ENCODE measurements at places on chromosomes 3 and 15.
A peak's percentile ranks its signal among the peaks of the same experiment; 100 is the strongest.

- DNase-seq = no peak
Observed at GRCh38 chr3:172410702-172411477, 37.4 kb downstream of the GHSR start.

DNA sequence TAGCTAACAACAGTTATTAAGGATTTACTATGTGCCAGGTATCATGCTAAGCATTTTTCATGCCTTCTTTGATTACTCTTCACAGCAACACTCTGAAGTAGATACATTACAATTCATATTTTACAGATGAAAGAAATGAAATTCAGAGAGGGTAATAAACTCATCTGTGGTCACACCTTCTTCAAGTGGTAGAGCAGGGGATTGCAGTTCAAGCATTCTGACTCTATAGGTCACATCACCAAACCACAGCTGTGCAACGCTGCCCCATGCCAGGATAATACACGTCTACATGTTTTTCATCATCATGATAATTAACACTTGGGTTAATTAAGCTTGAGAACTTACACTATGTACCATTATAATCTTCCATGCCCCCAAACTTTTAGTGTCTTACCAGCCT lies 98.5 kb downstream of the LRRC3B start:
- no peak for DNase-seq

GRCh38 chr3:71035314-71035713 lies 548.2 kb downstream of the FOXP1 start:
- DNase-seq = no peak

DNA sequence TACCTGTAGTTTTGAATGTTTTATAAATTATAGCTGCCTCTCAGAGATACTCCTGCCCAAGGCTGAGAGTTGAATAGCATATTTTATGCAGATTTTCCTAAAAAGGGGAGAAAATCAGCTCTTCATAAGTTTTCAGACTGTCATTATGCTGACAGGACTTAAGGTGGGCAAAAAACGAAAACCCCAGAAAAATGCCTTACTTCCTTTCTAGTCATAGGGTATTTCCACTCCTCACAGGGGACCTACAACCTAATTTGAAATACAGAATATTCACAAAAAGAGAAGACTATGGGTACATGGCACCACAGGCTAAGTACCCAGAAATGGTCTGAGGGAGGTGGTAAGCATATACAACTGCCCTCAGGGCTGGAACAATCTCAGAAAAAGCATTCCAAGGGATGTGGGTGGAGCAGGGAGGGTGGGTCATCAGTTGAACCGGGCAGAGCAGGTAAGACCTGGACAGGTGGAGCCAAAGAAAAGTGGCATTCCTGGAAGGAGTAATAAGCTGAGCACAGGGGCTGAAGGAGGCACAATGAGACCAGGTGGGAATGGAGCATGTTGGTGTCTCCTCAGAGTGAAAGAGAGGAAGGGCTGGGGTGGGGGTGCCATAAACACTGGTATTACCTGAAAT lies 10.6 kb upstream of the OXSR1 start:
- DNase-seq = no peak

DNA sequence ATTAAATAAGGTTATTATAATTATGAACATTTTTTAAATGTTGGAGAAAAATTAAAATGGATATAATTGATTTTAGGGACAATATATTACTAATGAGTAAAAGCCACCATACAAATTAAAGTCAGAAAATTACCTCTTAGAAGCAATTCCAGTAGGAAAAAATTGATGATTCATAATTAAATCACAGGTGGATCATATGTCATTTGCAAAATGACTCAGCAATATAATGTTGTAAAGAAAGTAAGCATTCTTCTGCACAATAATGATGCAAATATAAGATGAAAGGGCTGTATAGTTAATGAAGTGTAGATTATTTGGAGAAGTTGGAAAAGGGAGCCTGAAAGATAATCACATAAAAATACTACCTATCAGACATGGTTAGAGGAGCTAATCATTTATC lies 25.8 kb downstream of the ZPLD1 start:
- DNase-seq = no peak

- no peak for DNase-seq
Observed at GRCh38 chr15:83443076-83443847, 3.9 kb upstream of the SH3GL3 start.

DNA sequence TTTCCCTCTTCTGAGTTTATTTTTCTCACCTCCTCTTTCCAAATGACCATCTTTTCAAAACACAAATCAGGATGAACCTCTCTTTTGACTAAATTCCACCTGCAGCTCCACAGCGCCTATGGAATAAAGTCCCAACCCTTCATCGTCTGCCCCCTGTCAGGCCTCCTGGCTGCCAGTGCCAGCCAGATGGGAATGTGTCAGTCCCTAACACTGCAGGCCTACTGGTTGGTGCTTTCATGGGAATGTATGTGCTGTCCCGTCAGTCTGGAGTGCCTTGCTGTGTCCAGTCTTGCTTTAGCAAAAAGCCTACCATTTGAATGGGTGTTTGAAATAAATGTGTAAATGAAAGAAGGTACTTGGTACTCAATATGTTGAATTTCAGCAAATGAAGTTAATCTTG lies 310.1 kb downstream of the THSD4 start:
- no peak for DNase-seq

DNA sequence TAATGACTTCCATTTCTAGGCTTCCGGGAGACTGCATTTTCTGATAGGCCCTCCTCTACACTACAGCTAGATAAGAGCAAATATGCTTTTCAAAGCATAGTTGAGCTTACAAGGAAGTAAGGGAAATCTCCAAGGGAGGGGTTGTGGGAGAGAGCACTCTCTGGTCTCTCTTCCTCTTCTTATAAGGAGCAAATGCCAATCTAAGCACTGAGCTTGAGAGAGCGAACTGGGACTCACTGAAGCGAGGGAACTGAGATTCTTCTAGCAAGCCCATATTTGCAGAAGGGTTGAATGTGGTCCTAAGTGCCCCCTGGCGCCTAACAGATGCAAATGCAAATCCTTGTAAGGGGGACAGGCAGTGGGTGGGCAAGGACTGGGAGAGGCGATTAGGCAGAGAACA lies 164.8 kb downstream of the ERC2 start:
- peak; percentile 51 for DNase-seq

DNA sequence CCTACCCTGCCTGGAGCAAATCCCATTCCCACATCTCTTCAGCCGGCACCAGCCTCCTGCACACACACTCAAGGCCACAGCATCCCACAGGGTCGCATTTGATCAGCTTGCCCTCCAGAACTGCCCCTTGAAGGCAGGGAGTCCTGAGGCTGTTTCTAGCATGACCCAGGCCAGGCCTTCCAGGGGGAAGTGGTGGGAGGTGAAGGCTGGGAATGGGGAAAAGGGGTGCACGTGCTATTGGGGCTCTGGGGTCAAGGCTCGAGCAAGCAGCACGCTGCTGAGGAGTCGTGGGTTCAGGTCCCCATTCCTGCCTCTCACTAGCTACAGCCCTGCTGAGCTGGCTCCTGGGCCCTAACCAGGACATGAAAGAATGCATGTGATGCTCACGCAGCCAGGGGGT lies 24.9 kb downstream of the SEMA7A start:
- DNase-seq = no peak

- DNase-seq = no peak
Observed at GRCh38 chr3:71857956-71858355, 73.0 kb upstream of the PROK2 start.

DNA sequence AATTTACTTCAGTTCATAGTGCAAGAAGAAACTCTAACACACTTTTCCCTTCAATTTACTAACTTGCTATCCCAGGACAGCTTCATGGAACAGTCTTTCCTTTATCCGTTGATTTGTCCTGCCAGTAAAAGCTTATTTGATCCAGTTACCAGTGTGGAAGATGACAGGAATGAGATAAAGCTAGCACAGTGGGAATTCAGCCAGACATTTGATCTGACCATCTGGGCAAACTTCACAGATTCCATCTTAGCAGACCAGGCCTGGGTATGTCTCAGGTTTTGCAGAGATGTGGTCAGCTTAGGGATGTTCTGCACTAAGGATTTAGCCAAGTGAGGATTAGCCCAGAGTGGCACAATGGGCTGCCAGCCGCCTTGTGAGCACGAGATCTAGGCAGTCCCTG lies 19.7 kb downstream of the CEMIP start:
- DNase-seq = no peak

GRCh38 chr3:188607805-188608315 lies 453.9 kb downstream of the LPP start:
- DNase-seq = no peak

- DNase-seq = no peak
Observed at GRCh38 chr3:185847506-185847905, 22.7 kb upstream of the IGF2BP2 start.

- no peak for DNase-seq
Observed at GRCh38 chr3:193812791-193813500, 219.9 kb downstream of the OPA1 start.

- DNase-seq = peak; percentile 50
Observed at GRCh38 chr15:90101130-90101968, 919 bp downstream of the IDH2 start.
